ENCODE measurements at places on chromosomes 16 and 17.

GRCh38 chr17:59001158-59001814, 105.4 kb downstream of the TRIM37 start:
- peak; percentile 28 for DNase-seq

DNA sequence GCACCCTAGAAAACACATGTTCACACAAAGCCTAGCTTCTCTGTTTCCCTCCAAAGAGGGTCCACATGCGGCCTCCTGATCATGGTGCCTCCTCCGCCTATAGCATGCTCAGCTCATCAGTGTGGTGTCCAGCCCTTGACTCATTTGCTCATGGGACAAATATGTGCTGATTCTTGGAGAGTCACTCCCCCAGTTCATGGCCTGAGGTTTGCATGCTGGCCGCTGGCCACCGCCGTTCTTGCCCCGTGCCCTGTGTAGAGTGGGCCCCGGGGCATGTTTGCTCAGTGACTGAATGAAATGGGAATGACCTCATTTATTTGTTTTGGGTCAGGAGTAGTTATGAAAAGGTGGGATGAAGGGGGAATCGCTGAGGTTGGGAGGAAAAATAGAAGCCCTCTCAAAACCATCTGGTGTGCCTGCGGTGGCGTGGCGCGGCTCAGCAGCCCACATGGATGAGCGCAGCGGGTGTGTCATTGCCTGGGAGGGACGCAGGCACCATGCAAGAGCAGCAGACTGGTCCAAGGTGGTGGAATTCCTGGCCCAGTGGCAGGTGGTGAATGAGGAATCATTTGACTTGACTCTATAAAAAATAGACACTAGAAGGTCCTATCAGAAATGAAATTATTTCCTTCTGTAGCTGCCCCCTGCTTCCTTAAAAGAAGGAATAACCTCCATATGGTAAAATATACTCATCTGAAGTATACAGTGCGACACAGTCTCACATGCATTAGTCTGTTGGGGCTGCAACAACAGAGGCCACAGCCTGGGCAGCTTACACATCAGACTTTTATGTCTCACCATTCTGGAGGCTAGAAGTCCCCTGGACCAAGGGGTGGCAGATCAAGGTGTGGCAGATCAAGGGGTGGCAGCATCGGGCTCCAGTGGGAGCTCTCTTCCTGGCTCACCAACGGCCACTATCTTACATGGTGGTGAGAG, 31.7 kb downstream of the CRISPLD2 start:
- DNase-seq = no peak

- no peak for DNase-seq
Observed at GRCh38 chr17:68101987-68102314, 66.4 kb downstream of the KPNA2 start.

DNA sequence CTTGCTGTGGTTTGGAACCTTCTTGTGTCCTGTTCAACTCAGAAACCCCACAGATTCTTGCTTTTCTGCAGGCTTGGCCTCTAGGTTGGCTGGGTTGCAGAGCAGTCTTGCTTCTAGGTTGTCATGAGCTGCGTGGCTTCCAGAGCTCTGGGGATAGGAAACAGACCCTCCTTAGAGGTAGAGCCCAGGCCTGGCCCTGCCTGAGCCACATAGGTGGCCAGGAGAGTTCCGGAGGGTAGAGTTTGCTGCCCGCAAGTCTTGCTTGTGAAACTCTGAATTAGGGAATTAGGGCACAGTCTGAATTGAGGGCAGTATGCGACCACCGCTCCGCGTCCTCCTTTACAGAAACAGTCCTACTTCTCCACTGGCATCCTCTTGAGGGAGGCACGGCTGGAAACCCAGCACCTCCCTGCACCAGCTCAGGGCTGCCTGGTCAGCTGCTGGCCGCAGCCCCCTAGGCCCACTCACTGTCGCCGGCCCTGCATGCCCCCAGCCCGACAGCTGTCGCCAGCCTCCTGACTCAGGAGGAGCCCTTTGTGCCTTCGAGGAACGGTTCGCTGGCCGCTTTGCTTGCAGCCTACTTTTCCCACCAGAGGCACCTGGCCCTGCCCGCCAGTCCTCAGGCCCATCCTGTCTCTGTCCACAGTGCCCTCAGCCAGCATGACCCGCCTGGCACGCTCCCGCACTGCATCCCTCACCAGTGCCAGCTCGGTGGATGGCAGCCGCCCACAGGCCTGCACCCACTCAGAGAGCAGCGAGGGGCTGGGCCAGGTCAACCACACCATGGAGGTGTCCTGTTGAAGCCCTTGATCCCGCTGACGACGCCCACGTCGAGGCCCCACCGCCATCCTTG, 4.3 kb upstream of the SETD6 start:
- DNase-seq = no peak

DNA sequence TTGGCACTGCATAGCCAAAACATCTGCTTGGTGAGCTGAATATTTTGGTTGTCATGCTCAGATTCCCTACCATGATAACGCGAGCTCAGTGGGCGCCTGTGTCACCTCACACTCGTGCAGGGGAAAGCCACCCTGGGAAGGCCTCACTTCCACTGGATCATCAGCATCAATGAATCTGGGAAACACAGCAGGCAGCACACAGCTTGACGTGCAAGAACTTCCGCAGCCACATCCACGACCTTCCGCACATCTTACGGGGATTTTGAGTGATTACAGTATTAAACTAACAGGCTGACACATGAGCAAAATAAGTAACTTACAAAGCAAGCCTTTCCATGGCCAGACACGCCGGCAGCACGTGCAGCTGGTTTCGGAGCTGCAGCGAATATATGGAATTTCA, 54.7 kb upstream of the FOXF1 start:
- DNase-seq = no peak

GRCh38 chr17:33986566-33986965, 268.5 kb upstream of the CCL2 start:
- DNase-seq = no peak

GRCh38 chr16:67962135-67962534, 6.3 kb downstream of the SLC12A4 start:
- DNase-seq = no peak

DNA sequence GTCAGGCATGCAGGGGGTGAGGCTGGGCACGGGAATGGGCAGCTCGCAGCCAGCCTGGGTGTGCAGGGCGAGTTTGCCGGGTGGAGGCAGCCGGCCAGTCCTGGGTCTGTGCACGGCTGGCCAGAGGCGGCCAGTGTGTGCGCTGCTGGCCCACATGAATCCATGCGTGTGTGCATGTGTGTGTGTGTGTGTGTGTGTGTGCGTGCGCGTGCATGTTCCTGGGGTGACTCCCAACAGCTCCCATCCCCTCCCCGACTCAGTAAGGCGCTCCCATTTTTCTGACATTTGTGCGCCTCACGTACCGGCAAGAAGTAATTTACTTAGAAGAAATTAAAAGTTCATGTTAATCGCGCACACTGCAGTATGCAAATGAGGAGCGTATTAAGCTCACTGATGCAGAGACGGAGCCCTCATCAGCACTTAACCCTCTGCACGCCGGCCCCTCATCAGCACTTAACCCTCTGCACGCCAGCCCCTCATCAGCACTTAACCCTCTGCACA, 55.4 kb upstream of the ACSF3 start:
- no peak for DNase-seq

- DNase-seq = no peak
Observed at GRCh38 chr17:76365256-76365903, 11.7 kb upstream of the PRPSAP1 start.

DNA sequence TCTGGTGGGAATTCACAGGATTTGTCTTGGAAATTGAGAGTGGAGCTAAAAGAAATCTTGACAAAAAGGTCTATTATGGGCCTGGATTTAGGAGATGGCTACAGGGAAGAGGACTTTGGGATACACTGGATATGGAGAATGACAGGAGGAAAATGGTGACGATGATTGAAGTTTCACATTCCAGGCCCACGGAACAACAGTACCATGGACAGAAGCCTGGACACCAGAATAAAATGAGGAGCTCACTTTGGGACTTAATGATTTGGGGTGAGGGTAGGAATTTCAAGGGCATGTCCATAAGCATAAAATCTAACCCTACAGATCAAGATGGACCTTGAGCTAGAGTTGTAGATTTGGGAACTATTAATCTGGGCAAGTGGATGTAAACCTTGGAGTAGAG, 47.8 kb upstream of the DNAH9 start:
- DNase-seq = no peak
